Stimulated activated CD4-positive, alpha-beta T cell treated with anti-CD3 and anti-CD28 coated beads, Interleukin-2, amount 100 ng/mL, for 24 hours (primary cell): ENCODE measurements at places on chromosomes 11 and 22.

- DNase-seq: no peak
Measured at GRCh38 chr11:38814670-38815069, 2216.6 kb upstream of the RAG2 start.

DNA sequence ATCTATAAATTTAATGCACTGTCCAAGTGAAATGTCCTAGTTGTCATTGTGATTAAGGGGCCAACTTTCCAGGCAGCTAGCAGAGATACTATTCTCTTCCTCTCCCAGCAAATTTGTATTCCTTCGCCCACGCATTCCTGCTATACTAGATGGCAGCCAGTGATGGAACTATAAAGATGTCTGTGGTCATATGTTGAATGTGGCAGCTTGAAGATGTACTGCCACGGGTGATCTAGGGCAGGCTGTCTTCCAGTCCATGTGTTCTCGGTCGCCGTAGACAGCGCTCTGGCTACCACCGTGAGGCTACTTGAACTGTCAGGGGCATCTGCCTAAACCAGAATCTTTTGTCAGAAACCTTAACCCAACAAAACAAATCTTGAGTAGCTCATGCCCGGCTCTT is 8.3 kb upstream of the SIDT2 start:
- no peak for DNase-seq

DNA sequence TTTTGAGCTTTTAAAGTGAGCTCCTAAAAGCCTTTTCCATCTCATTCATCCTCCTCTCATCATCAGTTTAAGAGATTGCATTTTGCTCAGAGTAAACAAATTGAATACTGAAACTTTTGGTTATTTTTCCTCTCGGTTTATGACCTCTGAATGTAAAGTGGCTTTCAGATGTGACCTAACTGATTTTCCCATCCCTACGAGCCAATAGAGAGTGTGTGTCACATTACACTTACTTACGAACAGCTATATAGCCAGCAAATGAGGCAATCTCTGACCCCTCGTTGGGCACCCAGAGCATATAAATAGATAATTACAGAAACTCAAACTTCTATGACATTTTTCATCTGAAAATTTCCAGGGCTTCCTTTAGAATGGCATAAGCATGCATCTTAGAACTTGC is 317.7 kb downstream of the OPCML start:
- DNase-seq: no peak

- no peak for DNase-seq
Measured at GRCh38 chr11:115674176-115674936, 170.1 kb upstream of the CADM1 start.

- DNase-seq: no peak
Measured at GRCh38 chr22:25818541-25818940, 76.6 kb downstream of the MYO18B start.

DNA sequence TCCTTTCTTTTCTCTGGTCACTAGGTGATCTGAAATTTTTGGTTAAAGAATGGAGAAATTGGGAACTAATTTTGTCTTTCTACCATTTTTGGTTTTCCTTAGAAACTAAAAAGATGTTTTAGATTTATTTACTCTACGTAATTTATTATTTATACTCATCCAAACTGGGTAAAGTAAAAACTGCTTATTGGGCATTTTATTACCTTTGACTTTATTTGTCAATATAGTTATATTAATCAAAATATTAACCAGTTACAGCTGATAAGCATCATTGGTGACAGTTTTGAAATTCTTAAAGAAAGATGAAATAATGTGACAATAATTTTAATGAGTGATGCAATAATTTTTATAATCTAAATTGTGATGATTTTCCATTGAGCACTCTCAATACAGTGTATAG is 502.0 kb upstream of the RAG2 start:
- DNase-seq: no peak

- no peak for DNase-seq
Measured at GRCh38 chr11:94150056-94150455, 21.4 kb downstream of the PANX1 start.

DNA sequence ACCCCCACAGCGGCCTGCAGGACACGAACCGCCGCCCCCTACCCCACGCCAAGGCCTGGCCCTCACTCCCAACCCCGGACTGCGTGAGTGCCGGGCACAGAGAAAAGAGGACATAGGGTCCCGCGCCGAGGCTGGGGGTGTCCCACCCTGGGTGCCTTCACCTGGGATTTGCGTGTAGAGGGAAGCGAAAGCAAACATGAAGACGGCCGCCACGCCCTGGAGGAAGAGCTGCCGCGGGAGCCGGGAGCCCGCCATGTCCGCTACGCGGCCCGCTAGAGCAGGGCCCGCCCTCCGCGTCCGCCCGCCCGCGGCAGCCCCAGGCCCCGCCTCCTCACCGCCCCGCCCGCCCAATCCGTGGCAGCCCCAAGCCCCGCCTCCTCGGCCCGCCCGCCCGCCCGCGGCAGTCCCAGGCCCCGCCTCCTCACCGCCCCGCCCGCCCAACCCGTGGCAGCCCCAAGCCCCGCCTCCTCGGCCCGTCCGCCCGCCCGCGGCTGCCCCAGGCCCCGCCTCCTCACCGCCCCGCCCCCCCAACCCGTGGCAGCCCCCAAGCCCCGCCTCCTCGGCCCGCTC is at the start of gene LMF2:
Gene LMF2, minus strand, starts transcription at position 282 of the 570 bp plus-strand sequence. Its CDS starts 27 bp downstream, at position 255.
- peak; percentile 96 for DNase-seq

- no peak for DNase-seq
Measured at GRCh38 chr11:16902781-16903378, 111.3 kb downstream of the PLEKHA7 start.

DNA sequence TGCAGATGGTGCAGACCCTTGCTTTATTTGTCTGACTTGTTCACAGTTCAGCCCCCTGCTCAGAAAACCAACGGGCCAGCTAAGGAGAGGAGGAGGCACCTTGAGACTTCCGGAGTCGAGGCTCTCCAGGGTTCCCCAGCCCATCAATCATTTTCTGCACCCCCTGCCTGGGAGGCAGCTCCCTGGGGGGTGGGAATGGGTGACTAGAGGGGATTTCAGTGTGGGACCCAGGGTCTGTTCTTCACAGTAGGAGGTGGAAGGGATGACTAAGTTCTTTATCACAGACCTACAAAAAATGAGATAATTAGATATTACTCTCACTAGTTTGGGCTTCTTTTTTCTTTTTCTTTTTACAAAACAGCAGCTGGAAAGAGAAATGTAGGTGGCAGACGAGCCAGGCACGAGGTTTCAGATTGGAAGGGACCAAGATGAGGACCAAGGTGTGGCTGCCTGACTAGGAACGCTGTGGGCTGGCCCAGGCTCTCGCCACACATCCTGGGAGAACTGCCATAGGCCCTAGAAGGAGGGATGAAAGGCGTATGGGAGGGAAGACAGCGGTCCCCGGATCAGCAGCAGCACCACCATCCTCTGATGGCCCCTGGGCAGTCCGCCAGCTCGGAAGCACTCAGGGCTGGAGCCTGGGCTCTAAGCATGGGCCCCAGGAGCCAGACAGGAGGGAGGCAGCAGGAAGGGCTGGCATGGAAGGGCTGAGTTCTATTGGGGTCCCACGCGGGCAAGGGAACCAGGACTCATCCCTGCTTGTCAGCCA is 14.2 kb downstream of the TXN2 start:
- no peak for DNase-seq

- DNase-seq: no peak
Measured at GRCh38 chr11:39036021-39036420, 2423.4 kb downstream of the LRRC4C start.

DNA sequence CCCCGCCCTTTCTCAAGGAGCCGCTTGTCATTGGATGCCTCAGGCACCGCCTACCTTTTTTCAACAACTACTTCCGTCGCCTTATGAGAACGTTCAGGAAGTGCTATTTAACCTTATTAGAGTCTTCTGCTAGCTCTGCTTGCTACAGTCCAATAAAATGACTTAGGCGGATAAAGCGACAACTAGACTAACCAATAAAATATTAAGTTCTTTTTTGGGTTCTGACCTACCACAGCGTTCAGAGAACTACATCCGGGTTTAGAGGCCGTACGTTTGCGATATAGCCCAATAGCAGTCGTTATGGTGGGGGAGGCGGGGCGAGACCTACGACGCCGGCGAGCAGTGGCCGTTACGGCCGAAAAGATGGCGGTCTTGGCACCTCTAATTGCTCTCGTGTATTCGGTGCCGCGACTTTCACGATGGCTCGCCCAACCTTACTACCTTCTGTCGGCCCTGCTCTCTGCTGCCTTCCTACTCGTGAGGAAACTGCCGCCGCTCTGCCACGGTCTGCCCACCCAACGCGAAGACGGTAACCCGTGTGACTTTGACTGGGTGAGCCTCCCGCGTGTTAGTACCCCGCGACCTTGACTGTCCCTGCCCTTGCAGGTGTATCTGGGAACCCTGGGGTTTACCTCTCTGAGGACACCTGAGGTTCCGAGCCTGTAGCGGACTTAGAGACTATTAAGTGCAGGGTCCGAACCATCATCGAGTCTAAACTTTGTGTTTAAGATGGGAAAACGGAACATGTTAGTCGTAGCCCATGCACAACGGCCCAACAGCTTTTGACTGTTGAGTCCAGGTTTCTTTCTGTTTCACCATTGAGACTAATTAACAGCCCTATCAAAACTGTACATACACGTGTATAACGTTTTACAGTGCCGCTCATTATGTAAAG is at the start of gene TMX2:
Gene TMX2, plus strand, starts transcription at position 338 of the 895 bp plus-strand sequence. Its CDS starts 26 bp downstream, at position 364.
- peak; percentile 90 for DNase-seq

GRCh38 chr11:1673446-1674172 is 23.4 kb upstream of the KRTAP5-6 start:
- DNase-seq: no peak

- no peak for DNase-seq
Measured at GRCh38 chr11:104338186-104338585, 174.2 kb upstream of the PDGFD start.

- peak; percentile 61 for DNase-seq
Measured at GRCh38 chr11:128610721-128611617, 23.6 kb upstream of the ETS1 start.

DNA sequence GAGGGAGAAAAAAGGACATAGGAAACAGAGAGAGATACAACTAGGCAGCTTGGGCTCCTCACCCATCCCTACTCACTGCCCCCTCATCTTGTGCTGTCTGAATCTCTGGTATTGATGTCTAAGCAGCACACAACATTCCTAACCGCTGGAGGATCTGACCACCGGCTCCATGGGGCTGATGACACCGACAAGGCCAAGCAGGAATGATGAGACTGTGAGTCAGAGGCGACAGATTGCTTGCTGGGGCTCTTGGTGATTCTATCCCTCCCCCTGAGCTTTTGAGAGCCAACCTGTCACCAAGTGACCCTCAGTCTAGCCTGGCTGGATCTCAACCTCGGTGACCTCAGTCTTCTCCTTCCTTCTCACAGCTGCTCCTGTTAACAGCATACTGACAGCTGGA is 13.8 kb downstream of the PAMR1 start:
- no peak for DNase-seq

DNA sequence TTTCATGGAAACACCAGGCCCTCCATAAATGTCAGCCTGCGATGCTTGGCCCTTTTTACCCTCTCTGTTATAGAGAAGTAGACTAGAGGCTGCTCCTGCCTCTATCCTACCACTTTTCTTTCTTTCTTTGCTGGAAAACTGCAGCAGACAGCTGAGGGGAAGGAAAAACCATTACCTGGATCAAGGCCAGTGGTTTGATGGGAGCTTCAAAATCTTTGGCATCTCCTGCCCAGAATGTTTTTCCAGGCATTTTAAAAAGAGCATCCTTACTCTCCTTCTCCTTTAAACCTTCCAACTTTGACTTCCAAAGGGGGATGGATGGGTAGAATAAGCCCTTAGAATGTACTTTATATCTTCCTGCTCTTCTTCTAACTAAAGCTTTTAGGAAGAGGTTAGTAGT is 44.9 kb downstream of the EXT2 start:
- no peak for DNase-seq

DNA sequence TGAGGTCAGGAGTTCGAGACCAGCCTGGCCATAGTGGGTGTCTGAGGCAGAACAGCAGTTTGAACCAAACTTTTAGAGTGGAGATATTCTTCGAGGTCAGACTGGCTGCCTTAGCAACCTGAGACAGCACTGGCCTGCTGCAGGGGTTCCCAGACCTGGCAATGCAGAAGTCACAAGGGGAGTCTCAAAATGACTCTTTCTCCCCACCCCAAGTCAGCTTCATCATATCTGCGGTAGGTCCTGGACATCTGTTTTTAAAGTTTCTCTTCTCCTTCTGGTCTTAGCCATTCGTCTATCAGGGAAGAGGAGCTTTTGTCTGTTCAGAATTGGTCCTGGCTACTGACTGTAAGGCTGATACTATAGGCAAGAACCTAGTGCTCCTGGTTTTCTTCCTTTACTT is 14.5 kb upstream of the CLMP start:
- DNase-seq: no peak

- DNase-seq: no peak
Measured at GRCh38 chr22:17858033-17858432, 83.8 kb upstream of the BID start.

DNA sequence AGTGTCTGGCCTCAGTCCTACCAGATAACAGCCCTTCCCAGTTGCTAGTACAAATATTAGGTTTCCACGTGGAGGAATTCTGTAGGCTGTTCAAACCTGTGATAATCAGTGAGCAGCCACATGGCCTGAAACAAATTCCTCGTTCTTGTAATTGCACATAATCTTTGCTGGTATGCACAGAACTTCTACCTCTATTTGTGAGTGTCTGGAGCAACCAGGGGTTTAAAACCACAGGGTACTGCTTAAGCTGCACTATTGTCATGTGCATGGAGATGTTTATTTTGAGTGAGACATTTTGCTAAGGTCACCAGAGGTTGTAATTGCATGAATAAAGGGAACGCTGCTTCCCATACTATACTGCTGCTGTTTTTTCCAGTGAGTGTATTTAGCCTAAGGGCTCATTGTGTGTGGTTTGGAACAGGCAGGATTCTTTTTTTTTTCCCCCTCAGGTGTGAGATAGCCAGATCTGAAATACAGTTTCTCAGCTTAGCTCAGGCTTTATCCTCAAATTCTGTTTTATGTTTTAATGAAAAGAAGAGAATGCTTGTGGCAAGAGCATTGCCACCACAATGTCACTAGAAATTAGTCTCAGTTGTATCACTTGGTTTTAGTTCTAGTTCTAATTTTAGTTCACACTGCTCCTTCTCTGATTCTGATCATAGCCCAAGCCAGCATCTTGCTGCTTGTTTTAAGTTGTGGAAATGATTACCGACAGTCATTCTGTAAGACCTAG is 60.5 kb downstream of the CYB5R2 start:
- DNase-seq: no peak

DNA sequence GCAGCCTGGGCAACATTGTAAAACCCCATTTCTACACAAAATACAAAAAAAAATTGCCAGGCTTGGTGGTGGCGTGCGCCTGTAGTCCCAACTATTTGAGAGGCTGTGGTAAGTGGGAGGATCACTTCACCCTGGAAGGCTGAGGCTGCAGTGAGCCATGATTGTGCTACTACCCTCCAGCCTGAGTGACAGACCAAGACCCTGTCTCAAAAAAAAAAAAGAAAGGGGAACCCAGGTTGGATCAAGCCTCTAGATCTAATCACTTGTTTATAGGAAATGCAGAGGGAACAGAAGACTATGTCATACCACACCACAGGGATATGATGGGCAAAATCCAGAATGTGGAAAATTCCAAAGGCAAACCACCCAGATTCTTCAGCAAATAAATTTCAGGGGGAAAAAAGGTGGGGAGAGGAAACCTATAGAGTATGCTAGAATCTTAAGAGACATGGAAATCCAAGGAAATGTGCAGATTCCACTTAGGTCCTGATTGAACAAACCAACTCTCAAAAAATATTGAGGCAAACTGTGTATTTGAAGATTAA is 16.5 kb upstream of the MALAT1 start:
- no peak for DNase-seq

GRCh38 chr22:38012604-38013072 is 28.3 kb upstream of the SOX10 start:
- DNase-seq: no peak
